Sciatic nerve (tissue), 2 donors: ENCODE measurements at places on chromosomes 2 and 18.
A peak's percentile ranks its signal among the peaks of the same experiment; 100 is the strongest.

DNA sequence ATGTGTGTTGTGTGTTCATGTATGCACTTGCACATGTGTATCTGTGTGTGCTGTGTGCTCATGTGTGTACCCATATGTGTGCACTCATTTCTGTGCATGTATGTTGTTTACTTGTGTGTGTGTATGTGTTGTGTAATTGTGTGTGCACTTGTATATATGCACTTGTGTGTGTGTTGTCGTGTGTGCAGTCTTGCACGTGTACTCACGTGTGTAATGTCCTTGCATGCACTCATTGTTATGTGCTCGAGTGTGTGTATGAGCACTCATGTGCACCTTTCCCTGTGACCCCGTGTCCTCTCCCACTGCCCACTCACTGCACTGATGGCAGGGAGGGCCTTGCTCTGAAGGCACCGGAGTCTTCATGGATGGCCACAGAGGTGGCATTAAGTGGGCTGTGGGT is 92.0 kb downstream of the SMIM21 start:
- no peak for DNase-seq

DNA sequence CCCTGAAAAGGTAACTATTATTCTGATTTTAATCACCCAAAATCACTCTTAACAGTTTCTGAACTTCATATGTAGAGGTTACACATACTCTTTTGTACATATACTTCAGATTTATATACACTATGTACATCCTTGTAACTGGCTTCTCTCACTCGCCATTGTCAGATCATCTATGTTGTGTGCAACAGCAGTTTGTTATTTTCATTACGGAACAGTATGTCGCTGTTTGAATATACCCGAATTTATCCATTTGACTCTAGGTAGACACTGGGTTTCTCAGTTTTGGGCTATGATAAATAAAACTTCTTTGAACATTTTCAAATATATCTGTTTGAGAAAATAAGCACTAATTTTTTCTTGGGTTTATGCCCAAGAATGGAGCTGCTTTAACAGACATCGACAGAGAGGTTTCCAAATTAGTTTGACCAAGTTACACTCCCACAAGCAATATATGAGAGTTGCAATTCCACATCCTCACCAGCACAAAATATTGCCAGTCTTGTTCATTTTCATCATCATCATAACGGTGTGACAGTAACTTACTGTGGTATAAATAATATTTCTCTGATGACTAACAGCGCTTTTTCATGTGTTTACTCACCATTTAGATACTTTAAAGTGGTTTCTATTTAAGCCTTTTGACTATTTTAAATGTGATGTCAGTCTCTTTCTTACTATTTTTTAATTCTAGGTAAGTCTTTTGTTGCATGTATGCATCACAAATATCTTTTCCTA is 80.9 kb downstream of the SMC6 start:
- no peak for DNase-seq

DNA sequence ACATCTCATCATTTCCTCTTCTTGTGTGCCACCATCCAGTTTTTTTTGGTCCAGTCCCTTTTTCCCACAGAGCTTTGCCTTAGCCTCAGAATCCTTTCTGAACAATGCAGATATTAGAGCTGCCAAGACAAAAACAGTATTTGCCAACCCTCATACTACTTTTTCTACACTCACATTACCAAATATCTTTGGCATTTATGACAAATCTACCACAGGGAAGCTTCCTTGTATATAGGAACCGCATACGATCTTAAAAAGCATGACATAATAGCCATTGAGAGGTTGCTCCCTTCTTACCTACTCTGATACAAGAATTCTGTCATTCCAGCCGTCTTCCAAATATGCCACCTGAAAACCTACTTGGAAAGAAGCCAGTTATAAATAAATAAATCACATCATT is 9.4 kb downstream of the ZNF24 start:
- DNase-seq = no peak

DNA sequence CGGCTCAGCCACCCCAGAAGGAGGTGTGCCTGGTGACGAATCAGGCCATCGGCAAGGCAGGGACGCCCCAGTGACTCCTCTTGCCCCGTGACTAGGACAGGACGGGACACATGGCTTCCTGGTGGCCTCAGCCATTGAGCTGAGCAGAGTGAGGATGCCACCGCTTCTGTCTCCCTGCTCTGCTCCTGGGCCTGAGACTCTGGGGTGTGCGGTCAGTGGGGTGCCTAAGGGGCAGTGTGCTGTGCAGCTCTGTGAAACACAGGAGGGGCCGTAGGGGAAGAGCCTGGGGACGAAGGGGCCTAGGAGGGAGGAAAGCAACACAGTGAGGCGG is 24.3 kb downstream of the IGFBP5 start:
- no peak for DNase-seq

DNA sequence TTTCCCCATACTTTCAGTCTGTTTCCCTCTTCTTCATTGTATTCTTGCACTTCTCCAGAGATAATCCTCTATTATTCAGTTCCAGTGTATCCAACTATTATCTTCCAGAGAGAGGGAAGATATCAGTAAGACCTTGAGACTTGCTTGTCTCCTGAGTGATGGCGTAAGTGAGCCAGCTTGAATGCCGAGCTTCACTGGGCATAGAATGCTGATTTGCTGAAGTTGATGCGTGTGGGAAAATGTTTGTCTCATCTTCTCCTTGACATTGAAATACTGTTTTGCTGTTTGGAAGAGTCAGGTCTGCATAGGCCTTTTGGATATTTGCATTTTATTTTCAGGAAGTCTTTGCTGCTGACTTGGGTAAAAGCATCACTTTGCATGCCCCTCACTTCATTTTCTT is 41.1 kb upstream of the MGAT5 start:
- DNase-seq = no peak

GRCh38 chr18:27713738-27714095 is 463.2 kb downstream of the CDH2 start:
- no peak for DNase-seq

GRCh38 chr2:240297256-240298116 is 138.0 kb upstream of the GPC1 start:
- no peak for DNase-seq

DNA sequence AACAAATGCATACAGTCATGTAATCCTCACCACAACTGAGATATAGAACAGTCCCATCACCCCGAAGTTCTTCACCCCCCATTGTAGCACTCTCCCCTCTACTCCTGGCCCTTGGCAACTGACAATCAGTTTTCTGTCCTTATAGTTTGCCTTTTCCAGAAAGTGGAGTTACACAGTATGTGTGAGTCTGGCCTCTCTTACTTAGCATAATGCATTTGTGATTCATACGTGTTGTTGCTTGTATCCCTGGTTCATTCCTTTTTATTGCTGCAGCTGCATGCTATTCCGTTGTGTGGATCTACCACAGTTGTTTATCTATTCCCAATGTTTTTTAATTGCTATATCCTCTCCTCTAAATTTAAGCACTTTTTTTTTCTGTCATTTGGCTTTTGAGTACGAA is 17.6 kb downstream of the ACYP2 start:
- no peak for DNase-seq

- DNase-seq = no peak
Measured at GRCh38 chr2:208531361-208531760, 124.8 kb downstream of the PTH2R start.

GRCh38 chr2:159913900-159914299 is 115.9 kb upstream of the CD302 start:
- no peak for DNase-seq

- peak; percentile 73 for DNase-seq
Measured at GRCh38 chr18:24397131-24397693, 412 bp downstream of the OSBPL1A start.

DNA sequence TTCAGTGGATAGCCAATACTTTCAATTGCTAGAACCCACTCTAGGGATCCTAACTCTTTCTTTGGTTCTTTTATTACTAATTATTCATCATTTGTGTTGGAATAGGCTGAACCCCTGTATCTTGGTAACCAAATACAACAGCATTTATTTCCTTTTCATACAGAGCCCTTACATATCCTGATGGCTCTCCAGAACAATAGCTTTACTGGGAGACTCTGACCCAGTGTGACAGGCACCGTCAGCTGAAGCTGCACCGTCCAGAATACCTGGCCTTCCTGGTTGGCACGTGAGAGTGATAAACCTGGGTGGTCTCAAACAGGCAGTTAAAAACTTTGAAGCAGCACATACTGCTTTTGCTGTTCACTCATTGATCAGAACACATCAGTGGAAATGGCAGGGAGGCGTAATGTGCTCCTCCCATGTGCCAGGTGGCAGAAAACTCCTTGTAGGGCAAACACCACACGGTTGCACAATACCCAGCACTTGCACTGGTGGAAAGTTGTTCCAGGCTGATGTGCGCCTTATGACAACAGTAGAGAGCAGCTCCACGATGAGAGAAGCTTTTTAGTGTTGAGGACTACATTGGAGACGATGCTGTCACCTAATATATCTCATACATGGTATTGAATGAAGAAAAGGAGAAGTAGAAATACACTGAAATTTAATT is 456.2 kb downstream of the PARD3B start:
- no peak for DNase-seq

- no peak for DNase-seq
Measured at GRCh38 chr2:182241936-182242335, 184.9 kb downstream of the PDE1A start.

GRCh38 chr2:109377976-109378375 is 235.8 kb downstream of the SEPTIN10 start:
- DNase-seq = peak; percentile 28

GRCh38 chr2:84727315-84727714 is 153.6 kb downstream of the TRABD2A start:
- no peak for DNase-seq

- no peak for DNase-seq
Measured at GRCh38 chr2:108978709-108979111, 10.3 kb downstream of the EDAR start.

DNA sequence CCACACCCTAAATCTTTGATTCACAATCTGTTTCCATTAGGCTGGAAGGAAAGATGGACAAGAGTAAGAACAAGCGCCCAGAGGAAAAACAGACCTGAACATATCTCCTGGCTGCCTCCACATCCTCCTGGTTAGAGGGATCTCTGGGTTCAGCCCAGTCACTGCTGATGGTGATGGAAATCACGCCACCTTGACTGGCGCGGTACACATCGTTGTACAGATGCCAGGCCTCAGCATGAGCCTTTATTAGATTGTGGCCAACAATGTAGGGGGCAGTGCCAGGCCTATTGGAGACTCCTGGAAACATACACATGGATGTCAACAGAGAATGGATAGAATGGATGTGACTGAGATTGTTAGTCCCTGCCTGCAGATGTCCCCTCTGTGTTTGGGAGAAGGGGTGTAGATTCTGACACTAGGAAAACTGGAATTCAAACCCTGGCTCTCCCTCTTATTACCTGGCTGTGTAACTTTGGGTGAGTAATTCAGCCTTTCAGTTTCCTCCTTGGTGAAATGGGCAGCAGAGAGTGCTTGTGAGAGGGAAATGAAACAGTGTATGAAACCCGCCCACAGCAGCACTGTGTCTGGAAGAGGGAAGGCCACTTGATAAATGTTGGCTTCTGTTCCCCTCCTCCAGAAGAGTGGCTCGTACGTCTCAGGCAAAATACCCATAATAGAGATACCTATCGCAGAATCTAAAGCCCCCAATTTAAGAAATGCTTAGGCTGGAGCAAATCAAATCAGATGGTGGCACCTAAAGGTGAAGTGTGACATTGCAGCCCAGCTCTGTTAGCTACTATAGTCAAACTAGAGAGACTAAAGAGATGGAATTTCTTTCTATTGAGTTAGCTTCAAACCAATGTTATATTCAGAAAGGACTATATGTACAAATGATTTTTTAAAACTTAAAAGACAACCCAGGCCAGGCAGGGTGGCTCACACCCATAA is 36.2 kb downstream of the LCT start:
- DNase-seq = no peak

GRCh38 chr18:32956591-32957315 is 183.9 kb upstream of the KLHL14 start:
- DNase-seq = no peak

DNA sequence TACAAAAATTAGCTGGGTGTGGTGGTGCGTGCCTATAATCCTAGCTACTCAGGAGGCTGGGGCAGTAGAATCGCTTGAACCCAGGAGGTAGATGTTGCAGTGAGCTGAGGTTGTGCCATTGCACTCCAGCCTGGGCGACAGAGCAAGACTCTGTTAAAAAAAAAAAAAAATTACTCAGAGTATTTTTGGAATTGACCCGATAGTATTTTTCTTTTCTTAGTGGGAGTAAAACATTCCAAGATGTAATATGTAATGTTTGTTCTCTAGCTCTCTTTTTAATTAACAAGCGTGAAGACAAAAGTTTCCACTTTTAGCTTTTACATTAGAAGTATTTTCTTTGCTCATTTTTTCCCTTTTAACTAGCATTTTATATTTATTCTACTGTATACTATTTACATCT is 12.0 kb upstream of the TMEM18 start:
- no peak for DNase-seq

DNA sequence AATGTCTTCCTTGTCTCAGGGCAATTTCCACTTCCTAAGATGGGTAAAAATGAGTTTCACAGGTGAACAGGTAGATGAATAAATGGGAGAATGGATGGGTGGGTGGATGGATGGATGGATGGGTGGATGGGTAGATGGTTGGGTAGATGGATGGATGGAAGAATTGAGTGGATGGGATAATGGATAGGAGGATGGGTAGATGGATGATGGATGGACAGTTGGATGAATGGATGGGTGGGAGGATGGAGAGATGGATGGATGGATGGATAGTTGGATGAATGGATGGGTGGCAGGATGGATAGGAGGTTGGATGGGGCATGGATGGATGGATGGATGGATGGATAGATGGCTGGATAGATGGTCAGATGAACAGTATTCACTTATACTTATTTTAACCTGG is 90.9 kb downstream of the LRRC30 start:
- DNase-seq = no peak

DNA sequence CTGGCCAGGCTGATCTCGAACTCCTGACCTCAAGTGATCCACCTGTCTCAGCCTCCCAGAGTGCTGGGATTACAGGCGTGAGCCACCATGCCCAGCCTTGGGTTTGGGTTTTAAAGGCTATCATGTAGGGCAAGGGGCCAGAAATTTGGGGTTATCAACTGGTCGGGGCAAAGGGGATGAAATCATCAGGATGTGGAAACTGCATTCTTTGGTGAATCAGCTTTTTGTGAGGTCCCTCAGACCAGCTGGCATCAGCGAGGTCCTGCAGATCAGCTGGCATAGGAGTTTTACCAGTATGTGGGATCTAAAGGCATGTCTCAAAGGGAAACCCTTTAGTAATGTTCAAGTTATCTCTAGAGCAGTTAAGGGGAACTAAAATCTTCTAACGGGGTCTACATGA is 6.4 kb upstream of the GEMIN6 start:
- DNase-seq = no peak
